PC-3 (cell line): ENCODE measurements at places on chromosomes 12 and 14. TPM values are rescaled to one million over a fixed set of nuclear protein-coding genes. Genes with fewer than 3 reads are reported as not detected.

DNA sequence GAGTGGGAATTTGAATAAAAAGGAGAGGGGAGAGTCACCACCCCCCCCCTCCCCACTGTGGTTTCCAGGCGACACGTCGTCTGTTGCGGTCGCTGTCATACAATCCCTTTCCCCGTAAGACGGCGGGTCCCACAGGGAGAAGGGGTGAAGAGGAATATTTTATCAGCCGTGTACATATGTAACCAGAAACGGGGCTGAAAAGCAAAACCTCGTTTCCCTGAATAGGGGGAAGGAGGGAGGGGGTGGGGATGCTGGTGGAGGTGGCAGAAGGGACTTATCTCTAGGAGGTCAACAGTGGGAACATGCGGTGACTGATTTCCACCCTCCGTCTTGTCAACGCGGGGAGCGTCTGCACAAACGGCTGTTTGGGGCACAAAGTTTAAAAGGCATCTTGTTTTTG, 171.4 kb downstream of the RBM19 start:
- DNase-seq: no peak

ACSM4 gene
- total RNA-seq: not detected in 2 replicates

SCN8A gene
- total RNA-seq: 10.7 and 12.7 TPM in 2 replicates

P2RX2 gene
- total RNA-seq: not detected in 2 replicates

DNA sequence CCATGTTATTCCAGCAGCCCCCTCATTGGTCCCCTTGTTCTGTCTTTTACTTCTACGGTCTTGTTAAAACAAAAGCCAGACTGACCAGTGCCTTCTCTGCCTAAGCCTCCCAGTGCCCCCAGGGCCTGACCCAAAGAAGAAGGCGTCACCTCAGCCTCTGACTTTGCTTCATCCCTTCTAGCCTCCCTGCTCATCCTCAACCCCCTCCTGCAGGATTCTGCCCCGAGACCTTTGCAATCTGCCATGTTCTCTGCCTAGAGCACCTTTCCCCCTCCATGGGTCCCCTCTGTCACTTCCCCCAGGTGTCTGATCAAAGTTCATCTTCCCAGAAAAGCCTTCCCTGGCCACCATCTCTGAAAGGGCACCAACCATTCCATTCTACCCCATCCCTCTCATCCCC, 7.9 kb upstream of the RBM19 start:
- no peak for DNase-seq

DNA sequence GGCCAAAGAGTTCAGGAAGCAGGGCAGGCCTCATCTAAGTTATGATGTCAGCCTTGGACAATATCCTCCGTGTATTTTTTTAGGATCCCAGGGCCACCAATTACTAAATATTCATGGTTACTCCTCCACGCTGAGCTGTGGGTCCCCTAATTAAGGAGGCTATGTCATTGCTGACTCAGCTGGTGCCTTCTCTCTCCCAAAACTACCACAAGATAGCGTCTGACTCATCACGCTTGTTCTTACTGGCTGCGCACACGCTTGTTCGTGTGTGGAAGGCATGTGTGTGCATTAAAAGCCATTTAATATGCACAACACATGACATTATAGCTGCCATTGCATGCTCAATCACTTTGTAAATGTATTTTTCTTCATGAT, 78.3 kb downstream of the GSC start:
- DNase-seq: no peak
